ENCODE measurements at places on chromosomes 16 and 17.

DNA sequence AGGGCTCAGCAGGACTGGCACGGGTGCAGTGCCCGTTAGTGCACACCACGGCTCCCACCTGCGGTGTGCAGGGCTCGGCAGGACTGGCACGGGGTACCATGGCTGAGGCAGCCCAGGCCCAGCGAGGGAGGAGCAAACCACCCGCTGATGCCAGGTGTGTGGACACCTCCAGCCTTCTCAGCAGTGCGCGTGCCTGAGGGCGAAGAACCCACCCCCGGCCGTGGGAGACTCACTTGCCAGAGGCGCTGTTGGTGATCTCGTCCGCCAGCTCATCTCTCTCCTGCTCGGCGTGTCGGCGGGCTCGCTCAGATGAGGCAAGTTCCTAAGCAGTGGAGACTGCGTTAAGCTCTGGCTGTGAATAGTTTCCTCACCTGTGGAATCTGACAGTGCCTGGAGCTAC is 45.4 kb downstream of the NDEL1 start:
- DNase-seq = no peak

DNA sequence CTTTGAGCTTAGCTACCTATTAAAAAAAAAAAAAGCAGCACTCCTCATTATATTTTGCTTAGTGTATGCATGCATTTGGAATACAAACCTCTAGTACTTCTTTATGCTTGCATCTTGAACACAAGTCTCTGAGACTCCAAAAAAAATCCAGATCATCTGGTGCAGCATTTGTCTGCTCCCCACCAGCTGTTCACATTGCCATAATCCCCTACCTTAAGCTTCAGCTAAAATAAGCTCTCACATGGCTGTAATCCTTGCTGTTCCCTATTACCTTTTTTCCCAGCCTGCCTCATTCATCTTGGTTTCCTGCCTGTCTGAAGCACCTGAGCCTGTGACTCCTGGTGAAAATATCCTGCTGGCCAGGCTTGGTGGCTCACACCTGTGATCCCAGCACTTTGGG is 7.5 kb upstream of the NFATC2IP start:
- no peak for DNase-seq

- no peak for DNase-seq
Observed at GRCh38 chr17:59826706-59827453, 65.9 kb downstream of the TUBD1 start.

DNA sequence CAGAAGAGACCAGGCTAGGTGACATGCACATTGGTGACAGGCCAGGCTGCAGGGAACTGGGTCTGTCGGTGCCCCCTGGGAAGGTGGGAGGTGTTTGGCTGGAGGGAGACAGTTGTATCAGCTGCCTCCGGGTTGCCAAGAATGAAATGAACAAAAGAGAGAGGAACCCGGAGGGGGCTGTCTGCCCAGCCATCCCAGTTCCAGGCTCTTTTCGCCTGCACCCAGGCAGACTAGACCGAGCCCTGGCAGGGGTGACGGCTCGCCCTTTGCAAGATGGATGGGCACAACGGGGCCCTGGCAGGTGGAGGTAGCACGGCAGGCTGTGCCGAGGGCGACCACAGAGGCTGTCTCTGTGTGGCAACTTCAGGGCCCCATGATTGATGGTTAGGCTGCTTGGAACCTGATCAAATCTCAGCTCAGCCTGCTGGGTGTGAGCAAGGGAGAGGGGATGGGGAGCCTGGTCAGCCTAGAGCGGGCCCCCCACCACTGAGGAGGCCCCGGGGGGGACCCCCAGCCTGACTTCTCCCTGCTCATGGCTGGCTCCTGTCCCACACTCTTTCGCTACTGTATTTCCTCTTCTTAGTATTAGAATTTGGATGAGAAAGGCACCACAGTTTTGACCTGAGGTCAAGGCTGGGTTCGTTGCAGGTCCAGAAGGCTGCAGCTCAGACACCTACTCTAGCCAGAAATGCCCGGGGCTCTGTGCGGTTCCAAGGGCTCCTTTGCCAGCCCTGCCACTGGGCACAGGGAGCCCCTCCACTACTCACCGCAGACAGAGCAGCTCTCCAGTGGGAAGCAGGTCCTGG is 118.9 kb upstream of the CHMP6 start:
- no peak for DNase-seq

DNA sequence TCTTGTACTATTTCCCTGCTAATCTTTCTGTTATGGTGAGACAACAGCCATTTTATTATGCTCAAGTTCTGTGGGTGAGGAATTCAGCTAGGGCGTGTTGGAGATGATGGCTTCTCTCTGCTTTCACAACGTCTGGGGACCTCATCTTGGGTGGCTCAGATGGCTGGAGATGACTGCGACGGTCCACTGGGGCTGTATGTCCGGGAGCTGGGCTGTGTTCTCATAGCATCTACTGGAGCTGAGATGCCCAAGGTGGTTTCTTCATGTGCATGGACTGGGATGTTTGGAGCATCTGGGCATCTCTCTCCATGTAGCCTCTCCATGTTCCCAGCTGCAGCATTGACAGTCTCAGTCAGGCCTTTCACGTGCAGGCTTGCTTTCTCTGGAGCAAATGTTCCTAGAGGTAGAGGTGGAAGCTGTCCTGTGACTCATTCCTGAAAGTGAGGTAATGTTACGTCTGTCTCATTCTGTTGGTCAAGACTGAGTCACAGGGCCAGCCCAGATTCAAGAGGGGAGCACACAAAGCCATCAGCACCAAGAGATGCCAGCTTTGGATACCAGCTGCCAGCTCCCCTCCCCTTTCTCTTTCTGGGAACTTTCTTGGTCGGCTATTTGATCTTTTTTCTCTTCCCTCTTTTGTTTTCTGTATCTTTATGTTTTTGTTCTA is 96.2 kb downstream of the RAP1GAP2 start:
- DNase-seq = no peak
